Activated CD4-positive, alpha-beta T cell treated with anti-CD3 and anti-CD28 coated beads for 24 hours (primary cell): ENCODE measurements at places on chromosomes 12 and 14.

DNA sequence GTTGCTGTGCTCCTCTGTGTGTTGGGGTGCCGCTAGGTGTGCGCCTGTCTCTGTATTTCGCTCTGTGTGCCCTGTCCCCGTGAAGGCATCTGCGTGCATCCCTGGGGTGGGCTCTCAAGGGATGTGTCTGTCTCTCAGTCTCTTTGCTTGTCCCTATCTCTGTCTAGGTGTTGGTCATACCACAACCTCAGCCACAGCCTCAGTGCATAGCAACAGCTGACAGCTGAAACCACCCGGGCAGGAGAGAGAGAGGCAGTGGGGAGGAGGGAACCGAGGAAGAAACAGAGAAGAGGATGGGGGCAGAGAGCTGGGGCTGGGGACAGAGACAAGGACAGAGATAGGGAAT lies 953 bp upstream of the NXPH4 start:
- DNase-seq = no peak

DNA sequence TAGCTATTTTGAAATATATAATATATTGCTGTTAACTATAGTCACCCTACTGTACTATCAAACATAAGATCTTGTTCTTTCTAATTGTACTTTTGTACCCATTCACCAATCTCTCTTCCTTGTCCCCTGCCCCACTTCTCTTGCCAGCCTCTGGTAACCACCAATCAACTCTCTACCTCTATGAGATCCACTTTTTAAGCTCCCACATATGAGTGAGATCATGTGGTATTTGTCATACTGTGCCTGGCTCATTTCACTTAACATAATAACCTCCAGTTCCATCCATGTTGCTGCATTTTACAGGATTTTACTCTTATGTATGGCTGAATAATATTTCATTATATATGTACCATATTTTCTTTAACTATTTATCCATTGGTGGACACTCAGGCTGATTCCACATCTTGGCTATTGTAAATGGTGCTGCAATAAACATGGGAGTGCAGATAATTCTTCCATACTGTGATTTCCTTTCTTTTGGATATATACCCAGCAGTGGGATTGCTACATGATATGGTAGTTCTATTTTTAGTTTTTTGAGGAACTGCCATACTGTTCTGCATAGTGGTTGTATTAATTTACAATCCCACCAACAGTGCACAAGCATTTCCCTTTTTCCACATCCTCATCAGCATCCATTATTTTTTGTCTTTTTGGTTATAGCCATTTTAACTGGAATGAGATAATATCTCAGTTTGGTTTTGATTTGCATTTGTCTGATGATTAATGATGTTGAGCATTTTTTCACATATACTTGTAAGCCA lies 33.5 kb upstream of the SPIC start:
- no peak for DNase-seq

GRCh38 chr12:58833853-58834252 lies 86.5 kb downstream of the LRIG3 start:
- DNase-seq = no peak

GRCh38 chr12:103881261-103881660 lies 40.2 kb upstream of the NT5DC3 start:
- no peak for DNase-seq

GRCh38 chr12:7075518-7075917 lies 15.0 kb downstream of the C1S start:
- DNase-seq = no peak
